ENCODE measurements at places on chromosomes 1 and 21. TPM values are rescaled to one million over a fixed set of nuclear protein-coding genes. Genes with fewer than 3 reads are reported as not detected.

GRCh38 chr1:3036447-3037280 is 15.4 kb downstream of the ACTRT2 start:
- DNase-seq: no peak

DNA sequence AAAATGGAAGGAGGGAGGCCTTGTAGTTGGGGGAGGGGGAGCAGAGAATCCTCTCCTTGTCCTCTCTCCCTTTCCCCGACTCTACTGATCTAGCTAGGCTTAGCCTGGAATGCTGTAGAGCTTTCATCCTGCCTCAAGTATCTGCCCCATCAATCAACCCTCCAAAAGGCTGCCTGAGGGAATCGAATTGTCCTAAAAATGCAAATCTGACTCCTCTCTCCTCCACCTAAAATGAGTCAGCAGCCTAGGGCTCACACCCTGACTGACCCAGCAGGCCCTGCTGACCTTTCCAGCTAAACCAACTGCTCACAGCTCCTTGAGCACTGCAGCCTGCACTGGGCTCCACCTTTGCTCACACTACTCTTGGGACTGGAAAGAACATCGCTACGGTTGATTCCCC is 2.8 kb downstream of the HPDL start:
- DNase-seq: no peak

DNA sequence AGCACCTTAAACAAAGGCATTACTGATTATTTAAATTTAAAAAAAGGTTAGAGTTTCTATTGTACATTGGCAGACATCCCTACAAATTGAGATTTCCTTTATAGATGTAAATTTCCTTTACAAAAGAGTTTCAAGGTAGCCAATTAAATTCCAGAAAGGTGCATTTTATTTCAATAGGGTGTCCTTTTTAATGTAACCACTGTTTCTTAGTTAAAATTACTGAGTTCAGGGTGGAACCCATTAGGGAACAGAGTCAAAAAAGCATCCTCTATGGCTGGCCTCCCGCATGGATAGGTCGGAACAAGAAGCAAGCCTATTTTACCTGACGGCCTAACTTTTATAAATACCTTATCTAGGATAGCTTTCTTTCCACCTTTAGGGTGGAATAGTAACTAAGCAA is 24.4 kb downstream of the TCP10L start:
- DNase-seq: no peak

- DNase-seq: no peak
Observed at GRCh38 chr1:203644191-203644590, 17.6 kb downstream of the ATP2B4 start.

GRCh38 chr1:93651695-93652094 is 29.9 kb downstream of the BCAR3 start:
- DNase-seq: no peak

Gene NR1I3
- polyA plus RNA-seq: 3.5 TPM

DNA sequence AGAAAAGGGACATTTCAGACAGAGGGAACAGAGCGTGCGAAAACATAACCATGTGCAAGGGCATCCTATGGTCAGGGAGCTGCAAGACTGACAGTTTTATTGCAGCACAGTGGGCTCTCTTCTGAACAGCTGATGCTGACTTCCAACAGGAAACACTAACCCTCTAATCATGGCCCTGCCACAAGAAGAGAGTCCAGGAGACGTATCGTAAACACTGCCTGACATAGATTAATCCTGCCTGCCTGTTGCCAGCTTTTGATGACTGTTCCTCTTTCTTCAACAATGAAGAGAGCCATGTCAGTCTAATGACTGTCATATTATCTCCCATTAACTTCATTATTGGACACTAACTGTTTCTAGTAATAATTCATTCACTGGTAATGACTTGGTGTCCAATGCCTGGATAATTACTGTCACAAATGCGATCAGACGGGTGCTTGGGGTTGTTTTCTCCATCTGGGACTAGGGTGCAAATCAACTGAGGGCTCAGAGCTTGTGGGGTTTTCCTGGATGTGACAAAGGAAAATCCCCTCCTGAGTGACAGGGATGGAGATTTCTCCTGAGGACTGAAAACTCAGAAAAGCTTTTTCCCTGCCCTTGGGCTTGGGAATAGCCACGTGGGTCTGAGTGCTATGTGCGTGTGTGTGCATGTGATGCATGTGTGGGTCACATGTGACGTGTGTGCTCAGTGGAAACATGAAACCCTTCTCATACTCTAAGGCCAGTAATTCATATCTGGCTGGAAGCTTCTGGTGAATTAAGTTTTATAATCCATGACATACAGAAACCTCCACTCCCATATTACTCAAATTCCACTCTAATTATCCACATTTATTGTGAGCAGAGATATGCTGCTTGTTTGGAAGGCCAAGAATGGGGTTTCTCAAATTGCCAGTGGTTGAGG is 144.0 kb upstream of the PLXNA2 start:
- peak; percentile 14 for DNase-seq

DNA sequence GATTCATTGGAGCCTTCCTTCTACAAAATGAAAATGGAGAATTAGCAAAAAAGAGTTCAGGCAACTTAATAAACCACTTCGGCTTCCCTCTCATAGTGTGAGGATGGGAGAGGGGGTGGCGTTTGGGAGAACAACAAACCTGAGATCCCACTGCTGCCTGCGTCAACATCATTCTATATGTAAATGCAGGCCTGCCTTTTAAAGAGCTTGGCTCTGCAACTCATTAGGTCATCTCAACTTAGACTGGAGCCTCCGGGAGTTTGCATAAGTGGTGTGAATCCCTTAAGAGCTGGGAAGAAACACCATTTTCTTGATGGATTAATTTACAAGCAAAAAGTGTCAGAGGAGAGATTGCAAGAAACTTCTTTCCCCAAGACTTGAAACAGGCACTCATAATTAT is 127.6 kb upstream of the DAB1 start:
- no peak for DNase-seq

- no peak for DNase-seq
Observed at GRCh38 chr1:119988306-119989062, 81.0 kb downstream of the NOTCH2 start.

Data from left renal pelvis (tissue), 4 donors.